ENCODE measurements at places on chromosomes 11 and 22.
A peak's percentile ranks its signal among the peaks of the same experiment; 100 is the strongest.

DNA sequence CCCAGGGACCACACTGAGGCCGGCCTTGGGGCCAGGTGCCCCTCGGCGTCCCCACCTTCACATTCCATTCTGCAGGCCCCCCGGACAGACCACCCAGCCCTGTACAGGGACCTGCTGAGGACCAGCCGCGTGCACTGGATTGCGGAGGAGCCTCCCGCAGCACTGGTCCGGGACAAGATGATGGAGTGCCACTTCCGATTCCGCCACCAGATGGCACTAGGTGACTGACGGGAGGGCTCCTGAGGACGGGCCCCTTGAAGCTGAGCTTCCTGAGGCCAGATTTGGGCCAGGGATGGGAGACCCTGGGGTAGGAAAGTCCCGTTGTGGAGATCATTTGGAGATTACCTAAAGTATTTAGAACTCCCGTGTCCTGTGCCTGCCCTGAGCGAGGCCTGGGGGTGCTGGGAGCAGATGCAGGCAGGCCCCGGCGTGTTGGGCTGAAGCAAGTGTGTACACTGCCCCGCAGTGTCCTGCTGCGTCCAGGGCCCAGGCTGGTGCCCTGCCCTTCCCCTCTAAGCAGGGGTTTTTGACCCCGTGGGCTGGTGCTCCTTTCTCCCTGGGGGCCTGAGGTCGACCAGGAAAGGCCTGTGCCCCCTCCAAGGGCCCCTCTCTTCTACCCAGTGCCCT lies 20.0 kb downstream of the TRMU start:
- no peak for DNase-seq

DNA sequence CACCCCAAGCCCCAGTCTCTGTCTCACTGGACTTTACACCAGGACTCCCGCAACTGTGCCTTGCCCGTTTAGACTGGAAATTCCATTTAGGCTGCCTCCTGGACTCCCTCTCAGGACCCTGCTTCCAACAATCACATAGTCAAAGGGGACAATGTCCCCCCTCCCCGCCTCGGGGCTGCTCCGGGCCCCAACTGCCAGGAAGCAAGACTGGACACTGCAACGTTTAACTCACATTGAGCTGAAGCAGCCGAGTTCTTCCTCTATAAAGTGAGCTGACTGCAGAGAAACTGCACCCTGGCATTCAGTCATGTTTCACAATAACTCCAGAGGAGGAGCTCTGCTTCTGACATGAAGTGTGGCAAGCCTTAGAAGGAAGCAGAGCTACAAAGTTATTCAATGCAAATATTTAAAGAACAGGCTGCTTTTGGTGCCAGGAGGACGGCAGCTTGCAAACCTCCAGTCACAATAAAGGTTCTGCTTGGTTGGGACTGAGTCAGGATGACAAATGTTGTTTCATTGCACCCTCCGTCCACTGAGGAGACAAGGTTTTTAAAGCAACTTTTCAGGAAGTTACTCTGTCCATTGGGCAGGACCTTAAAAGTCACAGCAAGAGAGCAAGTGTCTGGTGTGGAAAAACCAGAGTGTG lies 19.9 kb downstream of the PACSIN2 start:
- no peak for DNase-seq

- DNase-seq, result no peak
Measured at GRCh38 chr11:128891913-128892398, 800 bp downstream of the KCNJ5 start.

- DNase-seq, result no peak
Measured at GRCh38 chr22:25281675-25282345, 62.4 kb downstream of the CRYBB2 start.

DNA sequence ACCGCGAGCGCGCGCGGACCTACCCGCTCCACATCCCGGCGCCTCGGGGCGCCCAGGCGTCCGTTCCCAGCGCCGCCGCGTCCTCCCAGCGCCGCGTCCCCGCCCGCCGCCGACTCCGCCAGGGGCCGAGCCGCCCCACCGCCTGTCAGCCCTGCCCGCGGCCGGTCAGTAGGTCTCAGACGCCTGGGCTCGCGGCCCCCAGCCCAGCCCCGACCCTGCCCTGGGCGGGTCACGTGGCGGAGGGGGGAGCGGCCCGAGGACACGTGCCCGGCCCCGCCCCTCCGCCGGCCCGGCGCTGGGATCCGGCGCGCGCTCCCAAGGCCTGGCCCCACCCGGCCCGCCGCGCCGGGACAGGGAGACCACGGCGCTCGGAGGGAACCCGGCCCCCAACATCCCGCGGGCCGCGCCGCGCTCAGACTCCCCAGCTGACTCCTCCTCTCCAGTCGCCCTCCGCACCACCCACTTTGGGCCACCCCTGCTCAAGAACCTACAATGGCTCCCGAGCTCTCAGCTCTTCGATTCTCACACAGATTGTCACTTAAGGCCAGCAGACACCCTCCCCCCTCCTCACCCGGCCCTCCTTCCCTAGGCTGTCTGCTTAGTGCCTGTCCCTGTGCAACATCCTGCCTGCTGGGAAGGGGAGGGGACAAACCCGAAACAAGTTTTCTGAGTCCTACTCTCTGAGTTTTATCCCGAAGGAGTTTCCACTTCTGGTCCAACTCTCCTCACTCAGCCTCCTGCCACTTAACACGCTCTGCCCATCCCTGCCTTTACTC lies at the start of gene RAB3IL1:
TSS of gene RAB3IL1 (minus strand) at position 233 of the 776 bp plus-strand sequence. CDS start at position 34, 199 bp downstream.
- DNase-seq, result no peak

DNA sequence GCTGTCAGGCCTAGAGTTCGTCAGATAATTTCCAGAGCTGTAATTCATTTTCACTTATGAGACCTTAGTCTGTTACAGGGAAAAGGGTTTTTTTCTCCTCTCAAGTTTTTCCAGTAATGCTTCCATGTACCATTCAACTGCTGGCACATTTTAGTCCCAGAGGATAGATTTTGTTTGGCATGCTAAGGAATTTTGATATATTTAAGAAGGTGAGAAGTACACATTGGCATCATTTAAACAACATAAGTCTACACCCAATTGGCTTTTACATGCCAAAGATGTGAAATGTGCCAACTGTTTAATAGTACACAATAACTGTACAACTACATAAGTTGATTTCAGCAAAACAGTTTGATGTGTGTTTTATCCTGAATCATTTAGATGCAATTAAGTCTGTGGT lies 71.0 kb downstream of the PAX6 start:
- no peak for DNase-seq

GRCh38 chr22:22810018-22810427 lies 77.6 kb upstream of the IGLL5 start:
- peak; percentile 24 for DNase-seq

DNA sequence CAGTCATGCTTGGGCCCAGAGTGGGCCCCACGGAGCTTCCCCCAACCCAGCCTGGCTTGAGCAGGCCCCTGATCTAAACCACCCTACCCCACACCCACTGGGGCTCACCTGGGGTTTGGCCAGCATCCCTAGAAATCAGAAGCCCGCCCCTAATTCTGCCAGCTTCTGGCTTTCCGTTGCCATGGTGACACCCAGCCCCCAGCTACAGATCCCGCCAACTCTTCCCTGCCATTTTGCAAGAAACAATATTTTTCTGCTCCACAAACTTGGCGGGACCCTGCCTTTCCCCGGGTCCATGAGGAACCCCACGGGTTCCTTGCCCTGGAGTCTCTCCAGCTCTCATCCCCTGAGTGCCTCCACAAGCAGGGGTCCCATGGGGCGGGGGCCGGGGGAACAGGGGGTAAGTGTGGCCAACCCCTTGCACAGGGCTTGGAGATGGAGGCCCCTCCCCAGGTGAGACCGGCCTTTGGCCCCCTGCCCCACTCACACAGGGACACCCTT lies 90.0 kb downstream of the CDKN1C start:
- no peak for DNase-seq

GRCh38 chr11:75142714-75143419 lies 8.0 kb upstream of the SLCO2B1 start:
- DNase-seq, result peak; percentile 23

- no peak for DNase-seq
Measured at GRCh38 chr11:128453444-128454336, 133.7 kb downstream of the ETS1 start.

- no peak for DNase-seq
Measured at GRCh38 chr22:28381429-28382167, 298.0 kb downstream of the TTC28 start.

GRCh38 chr11:129967996-129968395 lies 34.6 kb downstream of the PRDM10 start:
- DNase-seq, result no peak

GRCh38 chr22:19819911-19820879 lies 34.5 kb downstream of the GNB1L start:
- DNase-seq, result no peak

GRCh38 chr22:45577746-45578523 lies 75.3 kb downstream of the FBLN1 start:
- no peak for DNase-seq
